Kidney (tissue), 22 donors: ENCODE measurements at places on chromosomes 6 and 20. TPM values are rescaled to one million over a fixed set of nuclear protein-coding genes. Genes with fewer than 3 reads are reported as not detected.

GRCh38 chr6:24844903-24845302 is 46.2 kb upstream of the ARMH2 start:
- DNase-seq = no peak

DNA sequence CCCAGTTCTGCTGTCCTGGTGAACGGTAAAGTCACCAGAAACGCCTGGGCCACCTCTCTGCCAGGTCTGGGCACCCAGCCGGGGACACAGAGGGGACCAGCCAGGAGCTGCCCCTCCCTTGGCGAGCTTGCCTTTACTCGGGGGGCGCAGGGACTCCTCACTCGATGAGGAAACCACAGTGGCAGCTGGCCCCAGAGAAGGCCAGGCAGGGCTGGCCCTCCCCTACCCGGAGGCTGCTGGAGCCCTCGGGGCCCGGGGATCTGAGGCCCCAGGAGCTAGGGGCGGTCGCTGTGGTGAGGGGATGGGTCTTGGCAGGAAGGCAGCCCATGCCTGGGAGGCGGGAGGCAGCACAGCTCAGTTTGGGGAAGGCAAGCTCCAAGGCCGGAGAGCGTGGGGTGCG is 80.4 kb upstream of the SLCO4A1 start:
- DNase-seq = no peak

DNA sequence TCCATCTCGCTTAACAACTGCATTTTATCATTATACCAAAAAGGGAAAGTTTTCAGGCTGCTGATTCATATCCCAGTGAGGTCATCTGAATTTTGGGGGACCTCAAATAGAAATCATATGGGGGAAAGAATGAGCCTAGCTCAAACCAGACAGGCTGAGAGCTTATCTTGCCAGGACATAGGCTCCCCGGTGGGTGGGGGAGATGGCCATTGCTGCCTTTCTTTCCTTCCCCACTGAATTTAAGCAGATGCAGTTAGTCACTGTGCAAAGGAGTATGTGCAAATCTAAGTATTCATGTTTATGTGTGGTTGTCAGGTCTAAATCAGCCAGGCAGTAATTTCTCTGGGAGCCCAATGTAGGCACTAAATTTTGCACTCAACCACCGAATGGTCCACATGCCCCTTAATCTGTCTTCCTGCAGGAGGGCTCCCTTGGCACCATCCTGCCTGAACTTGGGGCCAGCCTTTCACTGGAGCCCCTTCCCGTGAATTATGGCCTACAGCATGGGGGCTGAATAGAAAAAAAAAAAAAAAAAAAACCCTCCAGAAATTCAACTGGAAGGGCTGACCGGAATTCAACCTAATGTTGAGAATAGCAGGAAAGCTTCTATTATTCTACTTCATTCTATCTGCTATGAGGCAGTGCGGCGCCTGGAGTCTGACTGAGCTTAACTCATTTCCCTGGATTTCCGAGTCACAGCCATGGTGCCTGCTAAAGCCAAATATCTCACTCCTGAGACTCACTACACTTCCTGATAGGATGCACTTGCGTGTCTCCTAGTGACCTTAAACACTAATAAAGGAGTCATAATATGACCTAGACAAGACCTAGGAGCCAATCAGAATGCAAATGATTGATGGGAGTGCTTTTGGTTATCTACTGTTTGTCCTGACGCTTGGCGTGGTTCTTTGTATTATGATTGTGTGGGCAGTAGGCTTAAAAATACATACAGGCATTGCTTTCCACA is 161.5 kb upstream of the HEY2 start:
- DNase-seq = no peak

- no peak for DNase-seq
Measured at GRCh38 chr6:5569491-5569890, 308.2 kb downstream of the FARS2 start.

- no peak for DNase-seq
Measured at GRCh38 chr6:45721665-45722064, 294.0 kb downstream of the CLIC5 start.

DNA sequence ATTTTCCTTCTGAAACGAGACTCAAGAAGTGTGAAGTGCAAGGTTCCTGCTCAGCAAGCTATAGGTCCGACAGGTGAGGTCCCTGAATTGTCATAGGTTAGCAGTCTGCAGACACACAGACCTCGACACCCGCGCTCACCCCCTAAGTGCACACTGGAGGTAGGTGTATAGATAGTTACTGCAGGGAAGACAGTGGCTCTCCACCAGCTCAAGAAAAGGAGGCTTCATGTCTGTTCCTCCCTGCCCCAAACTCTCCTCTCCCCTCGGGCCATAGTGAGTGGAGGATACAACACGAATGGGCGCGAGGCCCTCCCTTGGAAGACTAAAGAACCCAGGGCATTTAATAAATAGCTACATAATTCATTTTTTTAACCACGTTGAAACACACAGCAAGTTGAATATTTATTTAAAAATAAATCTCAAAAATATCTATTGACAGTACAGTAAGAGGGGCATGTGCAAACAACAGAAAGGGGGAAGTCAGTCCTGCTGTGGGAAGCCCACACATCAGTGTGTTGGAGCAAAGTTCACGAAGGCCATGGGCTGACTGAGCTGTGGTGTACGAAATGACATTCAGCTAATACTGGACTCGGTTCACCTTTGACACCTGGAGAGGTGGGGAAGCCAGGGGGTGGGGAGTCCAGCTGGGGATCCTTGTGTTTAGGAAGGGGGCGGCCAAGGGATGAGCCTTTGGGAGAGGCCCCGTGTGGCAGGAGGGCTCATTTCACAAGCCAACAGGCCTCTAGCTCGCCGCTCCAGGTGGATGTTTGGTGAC is 10.7 kb downstream of the SPATA2 start:
- no peak for DNase-seq

DNA sequence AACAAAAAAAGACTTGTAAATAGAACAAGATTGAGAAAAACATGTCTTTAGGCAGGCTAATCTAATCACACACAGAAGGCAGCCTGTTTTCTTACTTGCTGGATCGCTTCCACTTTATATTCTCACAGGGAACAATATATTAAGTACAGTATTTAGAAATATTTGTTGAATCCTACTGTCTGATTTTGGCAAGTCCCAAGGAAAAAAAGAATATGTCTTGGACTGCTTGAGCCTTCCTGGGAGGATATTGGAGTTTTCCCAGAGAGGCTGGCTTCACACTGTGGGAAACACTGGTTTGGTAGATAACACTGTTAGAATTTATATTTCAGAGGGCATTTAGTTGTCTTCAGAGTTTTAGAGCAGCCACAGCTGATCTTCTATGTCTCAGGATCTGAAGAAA is 229.7 kb downstream of the PRL start:
- no peak for DNase-seq

DNA sequence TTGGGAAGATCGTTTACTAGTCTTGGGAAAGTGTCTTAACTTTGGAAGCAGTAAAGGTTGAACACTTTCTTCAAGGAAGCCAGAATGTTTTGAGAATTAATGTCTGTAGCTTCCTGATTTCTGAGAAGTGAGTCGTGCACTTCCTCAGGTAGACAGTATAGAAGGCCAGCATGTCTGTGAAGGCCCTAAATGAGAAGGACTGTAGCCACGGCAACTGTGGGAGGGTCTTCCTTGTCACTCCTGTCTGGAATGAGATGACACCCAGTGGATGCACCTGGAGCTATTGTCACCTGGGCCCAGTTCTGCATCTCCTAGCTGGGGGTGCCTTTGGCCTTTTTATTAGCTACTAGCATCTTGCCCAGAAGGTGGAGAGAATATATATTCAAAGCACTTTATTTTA is 8.8 kb downstream of the STX16 start:
- DNase-seq = no peak

MLN gene
- total RNA-seq = not detected

HDGFL1 gene
- total RNA-seq = not detected

PLEKHG1 gene
- 58.7 TPM for total RNA-seq

TENT5A gene
- 13.4 TPM for total RNA-seq
